CD8-positive, alpha-beta memory T cell (primary cell): ENCODE measurements at places on chromosomes 16 and 17. TPM values are rescaled to one million over a fixed set of nuclear protein-coding genes. Genes with fewer than 3 reads are reported as not detected.

GRCh38 chr16:49189286-49189685 is 92.4 kb downstream of the CBLN1 start:
- H3K27ac ChIP-seq, result no peak overlapping the region
- no peaks in the 10 kb centered on the region for H3K4me1 ChIP-seq
- DNase-seq, result no peak
- H3K36me3 ChIP-seq, result no peaks in the 10 kb centered on the region

Gene SRRM2
- total RNA-seq, result 517 TPM

- H3K27ac ChIP-seq, result no peak overlapping the region
- DNase-seq, result no peak
- peaks cover 27% of the 10 kb centered on the region for H3K36me3 ChIP-seq
- H3K4me1 ChIP-seq, result no peaks in the 10 kb centered on the region
- H3K4me3 ChIP-seq, result no peak overlapping the region
Measured at GRCh38 chr16:1812732-1813163, 13.9 kb downstream of the HAGH start.

GRCh38 chr16:54153240-54153934 is 133.2 kb downstream of the IRX3 start:
- no peak for DNase-seq
- peaks cover 7% of the 10 kb centered on the region for H3K27me3 ChIP-seq

Gene ATP1B2
- 0.40 TPM for total RNA-seq

GRCh38 chr16:57574086-57574485 is 31.6 kb downstream of the ADGRG5 start:
- no peaks in the 10 kb centered on the region for H3K27me3 ChIP-seq
- H3K4me3 ChIP-seq, result no peak overlapping the region
- H3K4me1 ChIP-seq, result peaks cover 30% of the 10 kb centered on the region
- H3K27ac ChIP-seq, result no peak overlapping the region
- no peak for DNase-seq

Gene RDM1
- 3.1 TPM for total RNA-seq

DNA sequence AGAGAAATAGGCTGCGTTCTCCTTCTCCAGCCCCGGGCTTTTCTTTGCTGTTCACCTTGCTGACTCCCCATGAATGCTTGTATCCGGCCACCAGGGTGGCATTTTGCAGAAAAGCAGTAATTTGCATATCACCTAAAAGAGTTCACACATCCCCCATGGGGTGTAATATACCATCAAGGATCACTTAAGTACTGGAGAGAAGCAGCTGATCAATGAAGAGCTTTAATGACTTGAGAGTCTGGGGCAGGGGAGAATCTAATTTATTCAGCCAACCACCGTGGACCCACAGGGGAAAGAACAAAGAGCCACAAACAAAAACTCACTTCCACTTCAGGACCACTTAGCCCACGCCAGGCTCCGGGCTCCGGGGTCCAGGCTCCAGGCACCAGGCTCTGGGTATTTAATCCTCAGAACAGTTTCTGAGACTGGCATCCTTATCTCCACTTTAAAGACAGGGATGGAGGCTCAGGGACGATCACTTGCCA is 33.9 kb upstream of the SEC14L1 start:
- peak; percentile 30 for DNase-seq
- H3K4me3 ChIP-seq, result peak overlapping the region; percentile 34
- H3K36me3 ChIP-seq, result no peaks in the 10 kb centered on the region

DNA sequence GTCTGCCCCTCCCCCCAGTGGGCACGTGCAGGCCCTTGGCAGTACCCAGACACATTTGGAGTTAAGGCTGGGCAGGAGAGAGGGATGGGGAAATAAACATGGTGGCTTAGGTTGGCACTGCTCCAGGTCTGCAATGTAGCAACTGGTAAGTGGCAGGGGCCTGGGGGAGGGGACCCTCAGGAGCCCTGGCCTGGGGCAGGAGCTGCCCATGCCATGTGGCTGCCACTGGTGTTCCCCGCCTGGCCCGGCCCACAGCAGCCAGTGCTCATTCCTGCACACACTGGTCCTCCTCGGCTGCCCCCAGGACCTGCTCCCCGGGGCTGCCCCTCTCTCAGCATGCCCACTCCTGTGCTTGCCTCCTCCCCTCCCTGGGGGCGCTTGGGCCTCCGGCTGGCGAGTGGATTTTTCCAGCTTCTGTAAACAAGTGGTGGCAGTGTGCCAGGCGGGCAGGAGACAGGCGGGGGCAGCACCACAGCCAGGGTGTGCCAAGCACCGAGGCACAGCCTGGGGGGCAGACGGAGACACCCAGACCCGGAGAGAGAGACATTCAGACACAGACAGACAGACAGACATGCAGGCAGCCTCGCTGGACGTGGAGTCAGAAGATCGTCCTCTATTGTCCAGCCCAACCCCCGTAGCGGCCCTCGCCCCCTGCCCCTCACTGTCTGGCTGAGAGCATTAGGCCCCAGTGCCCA is 9.4 kb downstream of the THRA start:
- peak overlapping the region; percentile 43 for H3K27ac ChIP-seq
- no peak overlapping the region for H3K4me3 ChIP-seq
- no peak for DNase-seq

Gene MSL1
- total RNA-seq, result 91.5 TPM

DNA sequence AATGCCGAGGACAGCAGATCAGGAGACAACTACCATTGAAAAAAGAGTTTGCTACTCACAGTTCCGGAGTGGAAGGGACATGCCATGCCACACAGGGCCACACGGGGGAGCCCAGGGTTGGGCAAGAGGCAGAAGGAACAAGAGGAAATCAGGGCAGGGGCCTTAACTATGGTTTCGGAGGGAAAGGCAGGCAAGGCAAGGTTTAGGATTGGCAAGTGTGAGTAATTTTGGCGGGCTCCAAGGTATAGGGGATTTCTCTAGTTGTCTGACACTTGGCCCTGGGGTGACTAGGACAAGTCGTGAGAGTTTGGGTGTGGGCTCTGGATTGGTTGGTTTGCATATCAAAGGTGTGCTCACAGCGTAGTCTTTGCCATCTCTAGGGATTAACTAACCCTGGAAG is 27.0 kb upstream of the NTN1 start:
- H3K27ac ChIP-seq, result no peak overlapping the region
- no peaks in the 10 kb centered on the region for H3K36me3 ChIP-seq
- DNase-seq, result peak; percentile 66
- H3K27me3 ChIP-seq, result no peaks in the 10 kb centered on the region
- peaks cover 3% of the 10 kb centered on the region for H3K4me1 ChIP-seq
- H3K4me3 ChIP-seq, result no peak overlapping the region

Gene NAT9
- total RNA-seq, result 42.7 TPM

Gene PRCD
- 0.53 TPM for total RNA-seq

GRCh38 chr16:70252355-70252988 is 732 bp upstream of the EXOSC6 start:
- H3K27ac ChIP-seq, result no peak overlapping the region
- peak; percentile 48 for DNase-seq
- no peaks in the 10 kb centered on the region for H3K27me3 ChIP-seq
- peaks cover 19% of the 10 kb centered on the region for H3K4me1 ChIP-seq
- H3K36me3 ChIP-seq, result peaks cover 24% of the 10 kb centered on the region

Gene NACA2
- not detected for total RNA-seq

Gene EVPL
- 0.07 TPM for total RNA-seq
